Endothelial cell (in vitro differentiated cells): ENCODE measurements at places on chromosomes 7 and 10. TPM values are rescaled to one million over a fixed set of nuclear protein-coding genes. Genes with fewer than 3 reads are reported as not detected.

DNA sequence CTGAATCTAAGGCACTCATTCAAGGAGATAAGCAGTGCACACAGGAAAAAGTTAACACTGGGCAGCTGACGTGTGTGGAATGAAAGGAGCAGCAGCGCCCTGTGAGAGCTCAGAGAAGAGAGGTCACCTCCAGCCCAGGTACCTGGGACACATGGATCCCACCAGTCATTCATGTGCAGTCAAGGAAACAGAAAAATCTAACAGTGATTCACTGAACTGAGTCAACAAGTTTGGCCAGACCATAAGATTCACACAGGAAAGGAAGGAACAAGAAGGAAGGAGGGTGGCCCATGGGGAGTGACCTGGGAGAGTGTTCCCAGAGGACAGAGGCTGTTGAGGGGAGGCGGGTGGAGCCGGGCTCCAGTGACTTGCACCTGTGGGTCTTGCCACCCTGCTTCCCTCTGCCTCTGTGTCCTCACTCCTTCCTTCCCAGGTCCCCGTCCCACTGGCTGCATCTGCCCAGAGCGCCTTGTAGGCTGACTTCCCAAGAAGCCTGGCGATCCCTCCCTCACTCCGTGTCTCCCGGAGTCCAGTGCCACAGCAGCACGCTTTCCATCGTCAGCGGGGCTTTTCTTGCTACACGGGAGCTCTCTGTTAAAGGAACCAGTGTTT lies 27.7 kb downstream of the RNF32 start:
- peaks cover 25% of the 10 kb centered on the region for H3K36me3 ChIP-seq
- H3K4me1 ChIP-seq: peaks cover 15% of the 10 kb centered on the region
- DNase-seq: no peak
- H3K27ac ChIP-seq: no peak overlapping the region
- H3K27me3 ChIP-seq: peaks cover 4% of the 10 kb centered on the region

Gene OPALIN
- not detected for total RNA-seq

GRCh38 chr7:155874010-155874409 lies 61.7 kb upstream of the SHH start:
- no peaks in the 10 kb centered on the region for H3K36me3 ChIP-seq
- no peak for DNase-seq
- no peaks in the 10 kb centered on the region for H3K27me3 ChIP-seq
- H3K4me3 ChIP-seq: no peak overlapping the region
- H3K27ac ChIP-seq: no peak overlapping the region

DNA sequence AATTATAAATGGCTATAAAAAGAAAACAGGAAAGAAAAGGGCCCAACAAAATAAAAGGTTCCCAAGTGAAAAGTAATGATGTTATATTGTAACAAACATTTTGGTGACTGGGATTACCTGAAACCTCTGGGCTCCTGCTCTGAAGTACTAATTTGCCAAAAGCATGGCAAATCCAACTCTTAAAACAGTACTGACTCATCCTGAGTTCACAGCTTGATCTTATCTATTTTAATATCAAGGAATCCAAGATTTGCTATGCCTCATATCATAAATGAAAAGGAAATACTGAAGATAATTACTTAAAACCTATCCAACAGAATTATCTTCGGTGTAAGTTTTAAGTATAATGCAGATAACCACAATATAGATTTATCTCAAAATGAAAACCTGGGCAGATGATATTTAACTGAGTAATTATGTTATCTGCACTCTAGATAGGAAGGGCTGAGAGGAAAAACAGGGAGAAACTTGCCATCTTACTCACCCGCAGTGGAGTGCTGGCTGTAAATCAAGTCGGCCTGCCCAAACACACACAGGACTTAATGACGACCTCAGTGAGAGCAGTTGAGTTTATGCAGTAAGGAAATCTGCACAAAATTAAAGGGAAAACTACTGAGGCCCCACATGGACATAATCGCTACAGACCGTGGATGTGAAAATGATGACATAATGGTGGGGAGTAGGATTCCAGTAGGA lies 48.4 kb downstream of the MPP7 start:
- H3K4me1 ChIP-seq: no peaks in the 10 kb centered on the region
- no peaks in the 10 kb centered on the region for H3K36me3 ChIP-seq
- no peak overlapping the region for H3K4me3 ChIP-seq
- DNase-seq: no peak

Gene CPA2
- not detected for total RNA-seq

DNA sequence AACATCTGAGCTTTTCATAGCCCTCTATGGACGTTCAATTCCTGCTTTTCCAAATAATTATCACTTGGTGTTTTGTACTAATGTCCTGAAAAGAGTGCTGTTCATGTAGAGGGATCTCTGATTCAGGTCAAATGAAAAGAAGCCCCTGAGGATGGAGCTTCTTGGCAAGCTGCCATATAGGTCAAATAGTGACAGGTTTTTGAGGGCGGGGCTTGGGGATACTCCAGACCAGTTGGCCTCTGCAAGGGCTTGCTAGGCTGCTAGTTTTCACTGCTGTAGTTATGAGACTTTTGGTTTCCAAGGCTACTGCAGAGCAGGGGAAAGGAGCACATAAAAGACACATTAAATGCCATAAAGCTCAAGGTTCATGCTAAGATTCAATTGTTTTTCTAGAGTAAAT lies 257.2 kb upstream of the CACNA2D1 start:
- DNase-seq: no peak
- no peak overlapping the region for H3K4me3 ChIP-seq
- no peaks in the 10 kb centered on the region for H3K36me3 ChIP-seq
- H3K27ac ChIP-seq: no peak overlapping the region
- no peaks in the 10 kb centered on the region for H3K27me3 ChIP-seq

- H3K4me1 ChIP-seq: peaks cover 28% of the 10 kb centered on the region
- peak; percentile 65 for DNase-seq
- peaks cover 1% of the 10 kb centered on the region for H3K27me3 ChIP-seq
- peak overlapping the region; percentile 17 for H3K27ac ChIP-seq
- H3K36me3 ChIP-seq: no peaks in the 10 kb centered on the region
- H3K4me3 ChIP-seq: no peak overlapping the region
Measured at GRCh38 chr7:50632561-50633413, 67.6 kb upstream of the DDC start.

- no peaks in the 10 kb centered on the region for H3K36me3 ChIP-seq
- H3K27ac ChIP-seq: no peak overlapping the region
- no peak overlapping the region for H3K4me3 ChIP-seq
- no peak for DNase-seq
Measured at GRCh38 chr10:131853610-131853964, 47.2 kb upstream of the PPP2R2D start.

- H3K4me3 ChIP-seq: no peak overlapping the region
- H3K27me3 ChIP-seq: peaks cover 8% of the 10 kb centered on the region
- no peaks in the 10 kb centered on the region for H3K4me1 ChIP-seq
- H3K36me3 ChIP-seq: peaks cover 3% of the 10 kb centered on the region
- no peak for DNase-seq
Measured at GRCh38 chr7:2017914-2018568, 214.7 kb downstream of the MAD1L1 start.

Gene RNF32
- 1.9 TPM for total RNA-seq
